Stimulated activated CD4-positive, alpha-beta T cell treated with anti-CD3 and anti-CD28 coated beads, Interleukin-15, amount 100 ng/mL, for 1 hour (primary cell): ENCODE measurements at places on chromosomes 2 and 18.

DNA sequence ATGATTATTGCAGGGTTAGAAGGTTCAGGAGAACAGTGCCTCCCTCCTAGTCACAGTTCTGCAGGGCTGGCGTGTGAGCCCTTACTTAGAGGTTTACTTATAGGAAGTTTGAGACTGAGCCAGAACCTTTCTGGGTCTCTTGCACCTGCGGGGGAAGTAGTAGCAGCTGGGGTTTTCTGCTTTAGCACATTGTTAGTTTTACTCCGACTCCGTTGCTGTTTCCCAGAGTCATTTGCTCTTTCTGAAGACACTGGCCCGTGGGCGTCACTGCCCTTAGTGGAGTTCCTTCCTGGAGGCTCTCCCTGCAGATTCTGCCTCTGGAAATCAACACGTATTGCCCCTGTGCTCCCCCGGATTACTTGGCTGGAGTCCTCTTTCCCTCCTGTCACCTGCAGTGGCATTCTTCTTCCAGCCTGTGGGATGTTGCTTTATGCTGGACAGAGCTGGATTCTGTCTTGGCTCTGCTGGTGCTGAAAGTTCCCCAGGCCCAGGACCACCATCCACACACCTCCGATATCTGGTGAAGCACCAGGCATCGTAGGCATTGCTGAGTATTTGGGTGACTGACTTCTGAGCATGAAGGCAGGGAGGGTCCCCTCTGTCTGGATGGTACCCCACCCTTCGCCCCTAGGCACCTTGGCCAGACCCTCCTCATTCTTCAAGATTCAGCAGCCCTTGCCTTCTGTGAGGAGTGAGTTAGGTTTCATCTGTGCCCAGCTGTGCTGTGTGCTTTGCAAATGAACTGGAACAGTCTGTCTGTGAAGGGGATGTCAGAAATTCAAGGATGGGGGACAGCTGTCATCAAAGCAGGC, 51.7 kb downstream of the AGAP1 start:
- DNase-seq, result no peak

DNA sequence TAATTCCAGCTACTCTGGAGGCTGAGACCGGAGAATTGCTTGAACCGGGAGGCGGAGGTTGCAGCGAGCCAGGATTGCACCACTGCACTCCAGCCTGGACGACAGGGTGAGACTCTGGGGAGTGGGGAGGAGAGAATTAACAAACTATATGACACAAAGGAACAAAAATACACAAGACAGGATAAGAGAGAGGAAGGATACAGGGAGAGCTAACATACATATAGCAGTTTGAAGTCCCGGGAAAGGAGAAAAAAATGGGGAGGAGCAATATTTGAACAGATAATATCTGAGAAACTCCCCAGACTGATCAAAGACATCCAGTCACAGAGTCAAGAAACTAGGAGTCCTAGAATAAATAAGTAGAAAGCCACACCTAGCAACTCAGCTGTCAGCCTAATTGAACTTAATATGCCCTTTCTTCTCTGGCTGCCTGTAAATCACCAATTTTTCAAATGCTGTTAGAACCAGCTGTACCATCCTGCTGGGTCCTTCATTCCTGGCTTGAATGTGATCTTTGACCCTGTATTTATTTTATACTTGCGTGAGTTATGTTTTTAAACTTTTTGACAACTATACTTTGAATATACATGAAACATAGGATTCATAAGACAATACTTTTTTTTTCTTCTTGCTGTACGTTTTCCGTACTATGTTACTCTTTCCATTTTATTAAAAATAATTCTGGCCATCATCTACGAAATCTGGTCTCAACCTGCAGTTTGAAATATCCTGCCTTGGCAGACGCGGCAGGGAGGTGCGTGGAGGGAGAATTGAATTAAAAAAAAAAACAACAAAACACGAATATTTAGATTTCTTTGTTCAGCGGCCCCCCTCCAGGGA, 876 bp upstream of the CYP27A1 start:
- no peak for DNase-seq

- DNase-seq, result no peak
Measured at GRCh38 chr2:3483986-3484960, 35.1 kb downstream of the ADI1 start.

DNA sequence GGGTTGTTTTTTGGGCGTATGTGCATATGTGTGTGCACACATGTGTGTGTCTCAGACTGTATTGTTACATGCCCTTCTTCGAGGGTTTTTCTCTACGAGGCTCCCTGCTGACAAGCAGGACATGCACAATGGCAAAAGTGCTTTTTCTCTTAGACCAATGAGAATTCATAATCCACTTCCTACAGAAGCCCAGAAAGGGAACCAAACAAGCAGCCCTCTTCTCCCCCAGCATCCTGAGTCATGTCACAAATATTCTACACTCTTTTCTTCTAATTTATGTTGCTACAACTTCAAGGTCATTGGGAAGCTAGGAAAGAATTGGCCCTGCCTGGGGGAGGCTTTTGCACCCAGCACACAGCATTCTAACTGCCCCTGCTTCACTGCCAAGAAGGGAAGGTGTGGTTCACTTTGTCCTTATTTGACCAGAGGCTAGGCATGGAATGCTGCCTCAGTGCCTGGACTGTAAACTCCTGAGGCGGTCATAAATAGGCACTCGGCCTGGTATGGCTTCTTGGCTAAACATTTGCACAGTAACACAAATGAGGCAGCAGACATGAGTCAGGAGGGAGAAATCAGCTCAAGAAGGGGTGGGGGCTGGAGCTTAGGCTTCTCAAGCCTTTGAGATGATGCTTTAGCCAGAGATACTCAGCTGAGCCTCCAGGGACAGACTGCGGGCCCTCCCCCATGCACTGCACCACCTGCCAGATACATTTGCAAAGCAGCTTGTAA, 92.7 kb upstream of the KLF7 start:
- DNase-seq, result no peak

DNA sequence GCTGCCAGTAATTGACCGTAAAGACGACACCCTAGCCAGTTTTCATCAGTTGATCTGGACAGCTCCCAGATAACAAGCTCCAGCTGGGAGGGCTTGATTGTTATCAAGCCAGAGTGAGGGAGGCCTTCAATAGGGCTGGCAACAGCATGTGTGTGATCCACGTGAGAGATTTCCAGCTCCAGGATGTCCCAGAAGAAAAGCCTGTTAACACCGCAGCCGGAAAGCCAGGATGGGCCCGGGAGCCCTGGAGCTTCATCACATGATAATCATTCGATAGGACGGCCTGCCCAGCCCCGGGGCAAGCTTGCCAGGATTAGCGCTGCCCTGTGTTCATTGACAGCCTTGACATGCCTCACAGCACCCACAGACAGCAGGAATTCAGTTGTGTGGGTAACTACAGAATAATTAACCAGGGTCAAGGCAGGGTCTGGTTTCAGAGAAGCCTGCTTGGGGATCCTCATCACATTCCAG, 182.5 kb downstream of the C1D start:
- DNase-seq, result no peak
